ENCODE measurements at places on chromosomes 4 and X.

DNA sequence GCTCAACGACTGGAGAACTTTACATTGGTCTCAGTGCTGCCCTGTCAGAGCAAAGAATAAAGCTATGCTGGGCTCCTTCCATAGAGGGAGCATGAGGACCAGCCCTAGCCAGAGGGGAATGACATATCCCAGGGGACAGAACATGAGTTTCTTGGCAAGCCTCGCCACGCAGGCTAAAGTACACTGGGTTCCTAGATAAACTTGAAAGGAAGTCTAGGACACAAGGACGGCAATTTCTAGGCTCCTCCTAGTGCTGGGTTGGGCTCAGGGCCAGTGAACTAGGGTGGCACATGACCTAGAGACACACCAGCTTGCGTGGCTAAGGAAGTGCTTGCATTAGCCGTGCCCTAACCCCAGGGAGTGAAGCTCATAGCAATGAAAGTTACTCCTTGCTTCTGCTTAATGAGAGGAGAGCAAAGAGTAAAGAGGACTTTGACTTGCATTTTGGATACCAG lies 141.0 kb downstream of the MAB21L2 start:
- DNase-seq, result no peak

DNA sequence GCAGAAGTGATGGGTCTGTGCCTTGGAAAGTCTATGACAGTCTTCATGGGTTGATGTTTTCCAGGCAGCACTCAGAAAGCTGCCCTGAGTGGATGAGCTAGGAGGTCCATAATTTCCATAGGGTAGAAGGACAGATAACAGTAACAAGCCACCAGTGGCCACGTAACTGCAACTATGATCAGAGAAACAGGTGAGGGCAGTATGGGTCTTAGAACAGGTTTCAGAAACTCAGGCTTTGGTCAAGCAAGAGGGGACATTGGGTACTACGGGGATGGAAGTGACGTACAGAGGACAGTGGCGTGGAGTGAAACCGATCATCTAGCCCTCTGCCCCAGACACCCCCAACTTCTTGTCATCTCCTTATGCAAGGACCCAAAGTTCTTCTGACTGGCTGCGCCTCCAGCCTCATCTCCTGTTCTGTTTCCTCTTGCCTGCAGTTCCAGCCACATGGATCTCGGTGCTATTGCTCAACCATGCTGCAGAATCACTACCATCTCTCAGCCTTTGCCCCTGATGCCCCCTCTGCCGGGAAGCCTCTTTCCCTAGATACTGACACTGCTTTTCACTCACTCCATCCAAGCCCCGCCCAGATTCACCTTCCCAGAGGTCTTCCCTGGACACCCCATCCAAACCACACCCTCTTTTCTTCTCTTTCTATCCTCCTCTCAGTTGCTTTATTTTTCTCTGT lies 123.4 kb downstream of the MFAP3L start:
- no peak for DNase-seq

GRCh38 chrX:9133426-9133825 lies 99.5 kb upstream of the FAM9B start:
- DNase-seq, result no peak

GRCh38 chrX:43586830-43587229 lies 69.3 kb upstream of the MAOA start:
- DNase-seq, result no peak

GRCh38 chrX:20461002-20461401 lies 194.3 kb upstream of the RPS6KA3 start:
- no peak for DNase-seq

DNA sequence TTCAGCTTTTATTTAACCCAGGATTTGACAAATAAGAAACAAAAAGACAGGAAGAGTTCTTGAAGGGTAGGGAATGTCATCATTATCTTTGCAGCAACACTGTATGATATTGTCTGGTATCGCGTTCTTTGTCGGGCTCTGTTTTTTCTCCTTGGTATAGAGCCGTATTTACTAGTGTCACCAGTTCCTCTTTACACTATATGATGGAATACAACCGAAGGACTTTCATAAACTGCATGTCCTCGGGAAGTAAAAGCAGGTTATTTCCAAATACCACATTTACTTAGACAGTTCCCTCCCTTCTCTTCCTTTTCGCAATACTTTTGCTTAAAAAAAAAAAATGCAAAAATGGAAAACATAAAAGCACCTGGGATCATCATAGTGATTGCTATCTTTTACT lies 96.6 kb upstream of the IL13RA1 start:
- no peak for DNase-seq

DNA sequence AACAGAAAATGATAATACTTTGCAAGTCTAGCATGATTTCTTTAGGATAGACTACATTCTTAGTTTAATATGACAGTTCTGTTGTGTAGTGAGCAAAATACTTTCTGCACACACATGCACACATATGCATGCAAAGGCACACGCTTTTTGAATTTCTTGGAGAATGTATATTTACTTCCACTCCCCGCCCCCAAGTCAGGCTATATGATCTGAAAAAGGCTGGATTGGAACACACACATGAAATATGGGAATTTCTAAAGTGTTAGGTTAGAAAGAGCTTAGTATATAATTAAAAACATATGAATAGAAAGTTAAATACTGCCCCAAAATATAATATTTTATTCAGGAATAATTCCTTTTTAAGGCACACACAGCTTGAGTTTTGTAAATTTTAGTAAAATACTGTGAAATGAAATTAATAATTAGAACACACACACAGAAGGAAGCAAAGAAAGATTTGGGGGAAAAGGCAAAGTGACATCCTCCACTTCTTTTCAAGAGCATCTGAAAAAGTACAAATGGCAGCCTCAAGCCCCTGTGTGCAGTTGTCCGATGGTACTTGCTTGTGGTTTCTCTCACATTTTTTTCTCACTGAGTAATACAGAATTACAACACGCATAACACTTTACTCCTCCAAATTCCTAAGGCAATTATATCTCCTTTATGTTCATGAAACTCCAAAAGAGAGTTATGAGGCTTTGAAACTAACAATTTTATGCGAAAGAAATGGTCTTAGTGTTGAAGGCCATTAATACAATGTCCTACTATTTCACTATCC lies 228.9 kb upstream of the ETNPPL start:
- no peak for DNase-seq

GRCh38 chr4:38287101-38287851 lies 327.1 kb downstream of the PTTG2 start:
- no peak for DNase-seq

DNA sequence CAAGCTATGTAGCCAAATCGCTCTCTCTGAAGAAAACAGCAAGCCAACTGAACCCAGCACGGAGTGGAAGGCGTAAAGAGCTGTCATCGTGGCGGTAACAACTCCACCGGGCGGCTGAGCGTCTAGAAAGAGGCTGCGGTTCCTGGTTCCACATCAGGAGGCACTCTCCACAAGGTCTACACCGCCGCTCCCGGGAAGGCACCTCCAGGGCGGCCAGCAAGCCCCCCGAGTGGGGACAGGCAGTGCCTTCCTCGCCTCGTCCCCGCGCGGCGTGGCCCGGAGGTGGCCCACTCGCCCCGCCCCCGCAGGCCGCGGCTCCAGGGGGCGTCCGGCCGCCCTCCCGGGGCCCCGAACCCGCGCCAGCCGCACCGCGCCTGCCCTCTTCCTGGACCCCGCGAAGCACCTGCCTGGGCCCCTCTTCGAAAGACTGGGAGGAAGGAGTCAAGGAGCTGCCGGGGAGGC lies 755 bp downstream of the KLHL8 start:
- peak; percentile 33 for DNase-seq

DNA sequence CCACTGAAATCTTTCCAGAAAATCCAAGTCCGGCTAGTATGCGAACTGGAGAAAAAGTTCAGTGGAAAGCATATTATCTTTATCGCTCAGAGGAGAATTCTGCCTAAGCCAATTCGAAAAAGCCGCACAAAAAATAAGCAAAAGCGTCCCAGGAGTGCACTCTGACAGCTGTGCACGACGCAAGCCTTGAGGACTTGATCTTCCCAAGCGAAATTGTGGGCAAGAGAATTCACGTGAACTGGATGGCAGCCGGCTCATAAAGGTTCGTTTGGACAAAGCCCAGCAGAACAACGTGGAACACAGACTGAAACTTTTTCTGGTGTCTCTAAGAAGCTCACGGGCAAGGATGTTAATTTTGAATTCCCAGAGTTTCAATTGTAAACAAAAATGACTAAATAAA lies 34.4 kb downstream of the STX18 start:
- no peak for DNase-seq

GRCh38 chr4:19736968-19737756 lies 514.5 kb upstream of the SLIT2 start:
- no peak for DNase-seq

DNA sequence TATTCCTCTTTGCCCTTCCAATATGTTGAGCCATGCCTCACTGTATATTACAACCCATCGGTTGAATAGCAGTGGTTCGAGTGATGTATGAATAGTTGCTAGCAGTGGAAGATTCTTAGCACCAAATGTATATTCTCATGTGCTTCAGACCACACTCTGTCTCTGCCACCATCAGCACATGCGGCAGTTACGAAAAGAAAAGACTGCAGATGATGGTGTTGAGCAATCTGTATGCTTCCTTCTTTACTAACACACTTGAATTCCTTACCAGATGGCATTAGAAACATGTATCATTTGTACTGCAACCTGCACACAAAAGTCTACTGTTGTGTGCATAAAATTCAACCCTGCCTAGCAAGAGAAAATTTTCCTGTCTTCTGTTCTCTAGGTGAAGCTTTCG lies 214.6 kb downstream of the ENOX2 start:
- DNase-seq, result no peak

- no peak for DNase-seq
Measured at GRCh38 chrX:11273544-11273943, 19.7 kb upstream of the AMELX start.

DNA sequence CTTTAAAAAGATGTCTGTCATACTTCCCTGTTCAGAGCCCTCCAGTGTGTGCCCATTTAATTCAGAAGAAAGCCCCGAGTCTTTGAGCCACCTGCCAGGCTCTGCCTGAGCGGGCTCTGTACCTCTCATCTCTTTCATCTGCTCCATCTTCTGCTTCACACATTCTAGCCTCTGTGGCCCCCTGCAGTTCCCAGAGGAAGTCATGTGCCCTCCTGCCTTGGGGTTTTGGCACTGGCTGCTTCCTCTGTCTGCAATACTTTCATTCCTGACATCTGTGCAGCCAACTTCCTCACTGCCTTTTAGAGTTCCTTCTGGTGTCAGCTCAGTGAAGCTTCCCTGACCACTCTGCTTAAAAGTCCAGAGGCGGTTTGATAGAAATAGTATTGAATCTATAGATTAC lies 6.2 kb upstream of the STK32B start:
- DNase-seq, result peak; percentile 20

- DNase-seq, result no peak
Measured at GRCh38 chr4:78079726-78080430, 22.8 kb downstream of the FRAS1 start.

GRCh38 chr4:78166622-78167021 lies 109.5 kb downstream of the FRAS1 start:
- no peak for DNase-seq

- no peak for DNase-seq
Measured at GRCh38 chrX:72554448-72555140, 18.0 kb downstream of the HDAC8 start.

DNA sequence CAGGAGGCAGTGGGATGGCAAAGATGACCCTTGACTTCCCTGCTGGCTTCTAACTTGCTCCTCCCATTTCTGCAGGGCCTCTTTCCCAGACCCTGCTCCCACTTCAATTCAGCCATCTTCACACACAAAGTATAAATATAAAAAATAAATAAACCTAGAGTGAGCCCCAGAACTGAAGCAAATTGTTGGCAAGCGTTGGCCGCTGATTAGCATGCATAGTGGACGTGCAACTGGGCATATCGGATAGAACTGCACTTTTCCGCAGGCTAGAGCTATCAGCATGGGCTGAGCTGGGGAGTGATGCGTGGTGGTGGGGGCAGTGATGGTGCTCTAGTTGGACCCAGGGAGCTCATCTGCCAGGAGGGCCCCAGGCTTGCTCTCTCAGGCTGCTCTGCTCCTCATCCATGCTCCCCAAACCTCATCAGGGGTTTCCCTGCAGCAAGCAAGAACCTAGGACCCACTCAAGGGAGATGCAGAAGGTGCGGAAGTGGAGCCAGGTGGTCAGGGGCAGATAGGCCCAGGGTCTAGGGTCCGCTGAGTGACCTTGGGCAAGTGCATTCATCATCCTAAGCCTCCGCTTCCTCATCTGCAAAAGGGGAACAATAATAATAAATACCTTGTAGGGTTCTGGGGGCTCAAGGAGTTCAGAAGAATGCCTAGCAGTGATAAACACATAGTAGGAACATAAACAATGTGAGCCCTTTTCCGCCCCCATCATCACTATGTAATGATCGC lies 146.8 kb upstream of the PJA1 start:
- DNase-seq, result no peak

GRCh38 chr4:151460434-151460833 lies 51.5 kb downstream of the FHIP1A start:
- DNase-seq, result no peak

DNA sequence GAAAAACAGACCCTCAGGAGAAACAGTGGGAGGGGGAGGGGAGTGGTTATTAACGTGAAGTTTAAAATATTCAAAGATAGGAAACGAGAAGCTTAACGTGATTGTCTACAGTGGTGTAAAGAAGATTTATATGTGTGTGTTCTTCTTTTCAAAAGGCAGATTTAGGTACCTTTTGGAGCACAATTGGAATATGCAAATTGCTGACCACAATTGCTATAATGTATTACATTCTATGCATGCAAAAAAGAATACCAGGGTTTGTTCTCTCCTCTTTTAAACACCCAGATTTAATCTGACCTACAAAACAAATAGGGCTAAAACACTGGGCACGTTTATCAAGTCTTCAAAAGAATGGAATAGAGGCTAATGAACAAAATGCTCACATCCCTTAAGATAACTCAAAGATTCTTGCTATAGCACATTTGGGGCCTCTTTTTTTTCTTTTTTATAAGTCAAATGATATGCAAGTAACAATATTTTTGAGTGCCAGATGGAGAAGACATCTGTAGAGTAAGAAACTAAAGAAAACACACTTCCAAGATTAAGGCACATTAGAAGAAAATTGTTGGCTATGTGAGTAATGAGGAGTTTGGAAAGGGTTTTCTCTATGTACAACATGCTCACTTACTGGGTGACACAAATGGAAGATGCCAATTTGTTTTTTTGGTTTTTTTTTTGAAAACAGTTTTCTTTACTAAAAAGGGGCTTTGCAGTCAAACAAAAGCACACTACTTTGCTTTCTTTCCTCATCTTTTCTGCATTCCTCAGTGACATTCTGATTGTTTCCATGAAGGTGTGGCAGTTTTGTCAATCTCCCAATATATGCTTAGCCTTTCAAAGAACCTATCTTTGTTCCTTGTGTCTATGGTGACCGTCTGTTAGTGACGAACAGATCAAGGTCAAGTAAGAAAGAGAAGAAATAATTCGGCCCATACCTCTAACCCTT lies 240.3 kb downstream of the PALLD start:
- DNase-seq, result no peak

DNA sequence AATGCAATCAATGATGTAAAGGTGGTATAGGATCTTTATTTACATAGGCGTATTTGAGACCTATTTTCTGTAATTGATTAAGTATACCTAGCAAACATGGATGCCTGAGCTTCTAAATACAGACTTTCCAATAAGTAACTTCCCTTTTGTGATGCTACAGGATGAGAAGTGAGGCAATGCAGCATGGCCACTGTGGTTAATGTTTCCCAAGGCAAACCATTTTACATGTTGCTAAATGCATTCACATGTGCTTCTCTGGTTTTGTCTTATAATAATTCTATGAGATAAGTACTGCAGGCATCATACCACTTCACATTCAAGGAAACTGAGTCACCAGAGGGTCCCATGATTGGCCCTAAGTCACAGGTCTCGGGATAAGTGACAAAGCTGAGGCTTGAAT lies 35.7 kb upstream of the NKX3-2 start:
- no peak for DNase-seq
